ENCODE measurements at places on chromosomes 7 and 10.

DNA sequence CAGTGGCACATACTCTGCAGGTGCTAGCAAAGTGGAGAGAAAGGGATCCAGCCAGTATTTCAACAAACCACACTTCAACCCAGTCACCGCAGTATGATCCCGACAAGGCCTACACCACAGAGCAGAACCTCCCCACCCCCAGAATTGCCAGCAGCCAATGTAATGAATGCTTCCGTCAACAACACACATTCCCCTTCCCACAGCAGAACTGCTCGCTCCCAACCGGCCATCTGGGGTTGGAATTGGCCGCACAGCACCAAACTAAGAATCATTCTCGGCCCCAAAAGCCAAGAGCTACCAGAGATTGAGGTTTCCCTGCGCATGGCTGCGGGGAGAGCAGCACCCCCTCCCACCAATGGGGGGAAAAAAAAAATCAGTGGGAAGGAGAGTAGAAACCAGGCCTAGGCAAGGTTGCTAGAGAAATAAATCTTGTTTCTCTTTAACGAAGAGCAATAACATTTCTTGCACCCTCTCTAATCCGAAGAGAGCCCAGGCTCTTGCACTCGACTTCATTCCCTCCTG is 1.1 kb downstream of the WASL start:
- DNase-seq: peak; percentile 40

GRCh38 chr7:99021941-99022560 is 121.9 kb downstream of the SMURF1 start:
- DNase-seq: no peak

- DNase-seq: no peak
These were observed 285.7 kb downstream of the NXPH1 start for GRCh38 chr7:8719102-8719501.

GRCh38 chr10:6273351-6273750 is 70.6 kb downstream of the PFKFB3 start:
- DNase-seq: no peak

GRCh38 chr7:104993217-104993862 is 20.7 kb upstream of the KMT2E start:
- no peak for DNase-seq

DNA sequence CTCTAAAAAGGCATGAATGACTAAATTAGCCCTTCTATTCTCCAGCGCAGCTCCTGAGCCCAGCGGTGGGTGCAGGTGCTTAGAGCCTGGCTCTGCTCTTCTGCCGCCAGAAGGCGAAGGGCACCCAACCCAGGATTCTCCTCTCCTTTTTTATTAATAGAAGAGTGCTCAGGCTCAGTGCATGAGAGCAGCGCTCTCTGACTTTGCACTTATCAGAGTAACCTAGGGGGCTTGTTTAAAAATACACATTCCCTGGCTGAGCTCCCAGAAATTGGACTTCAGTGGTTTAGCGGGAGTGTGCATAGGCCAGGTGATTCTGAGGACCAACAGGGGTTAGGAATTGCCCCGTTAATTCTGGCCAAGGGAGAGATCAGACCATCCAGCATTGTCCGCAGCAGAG is 1.7 kb upstream of the PFKP start:
- DNase-seq: no peak

DNA sequence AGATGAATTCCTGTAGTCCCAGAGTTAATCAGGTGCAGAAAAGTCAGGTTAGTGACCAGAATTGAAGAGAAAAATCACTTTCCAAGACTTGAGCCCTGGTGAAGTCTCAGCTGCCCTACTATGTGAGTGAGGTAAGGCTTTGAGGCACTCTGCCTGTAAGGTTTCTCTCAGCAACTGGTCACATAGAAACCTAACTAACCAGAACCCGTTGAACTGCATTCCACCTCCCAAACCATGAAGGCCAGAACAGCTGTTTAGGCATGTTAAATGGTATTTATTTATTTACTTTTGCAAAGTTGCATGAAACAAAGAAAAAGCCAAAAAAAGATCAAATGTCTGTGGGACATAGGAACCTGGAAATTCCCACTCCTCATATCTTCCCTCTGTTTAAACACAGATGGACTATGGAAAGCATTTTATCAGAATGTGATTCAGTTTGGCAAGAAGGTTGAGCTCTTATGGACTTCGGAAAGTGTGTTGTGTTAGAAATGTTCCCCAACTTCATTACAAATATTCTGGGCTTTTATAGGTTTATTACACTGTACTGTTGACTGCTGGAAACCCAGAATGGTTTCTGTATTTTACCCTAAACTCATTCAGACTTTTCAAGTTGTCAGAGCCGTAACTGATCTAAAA is 12.8 kb upstream of the GPR85 start:
- DNase-seq: no peak

DNA sequence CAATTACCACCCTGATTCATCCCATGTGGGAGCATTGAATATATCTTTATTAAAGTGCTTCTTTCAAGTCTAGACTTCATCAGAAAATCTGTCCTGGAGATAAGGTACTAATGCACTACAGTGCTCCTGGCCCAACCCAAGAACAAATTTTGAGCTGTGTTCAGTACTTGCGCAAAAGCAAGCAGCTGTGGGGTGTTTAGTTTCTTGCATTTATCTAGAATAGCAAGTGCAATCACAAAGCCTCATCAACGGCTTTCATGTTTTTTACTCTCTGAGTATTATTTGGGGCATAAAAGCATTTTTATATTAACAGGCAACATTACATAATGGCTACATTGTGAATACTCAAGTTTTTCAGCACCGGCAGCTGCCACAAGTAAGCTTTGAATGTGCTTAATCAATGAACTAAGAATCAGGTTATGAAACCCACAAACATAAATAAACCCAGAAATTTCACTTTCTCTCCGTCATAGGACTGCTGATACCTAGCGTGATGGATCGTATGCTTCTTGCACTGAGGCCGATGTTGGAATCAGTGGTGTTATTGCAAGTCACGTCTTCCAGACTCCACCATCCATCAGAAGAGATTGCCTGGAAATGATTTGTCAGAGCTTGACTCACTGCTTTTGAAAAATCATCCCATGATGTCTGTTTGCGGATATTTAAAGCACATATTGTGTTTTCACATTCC is 113.1 kb downstream of the CTTNBP2 start:
- DNase-seq: no peak

GRCh38 chr10:30285970-30286369 is 63.1 kb downstream of the MTPAP start:
- DNase-seq: no peak

DNA sequence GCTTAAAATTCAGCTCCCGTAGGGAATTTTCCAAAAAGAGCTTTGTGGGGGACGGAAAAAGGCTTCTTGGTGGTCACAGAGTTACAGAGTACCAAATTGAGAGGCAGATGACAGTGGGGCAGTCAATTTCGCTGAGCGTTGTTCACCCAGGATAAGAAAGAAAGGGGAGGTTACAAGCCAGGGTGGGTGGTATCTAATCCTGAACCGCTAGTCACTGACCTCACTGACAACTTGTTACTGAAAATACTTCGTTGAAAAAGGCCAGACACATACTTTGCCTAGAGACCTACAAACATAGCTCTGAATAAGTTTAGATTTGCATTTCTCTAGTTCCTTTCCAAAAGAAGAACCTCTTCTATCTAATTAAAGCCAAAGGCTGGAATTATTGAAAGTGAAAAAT is at the start of gene CTNNA3:
Gene CTNNA3, minus strand, starts transcription at position 167 of the 400 bp plus-strand sequence.
- DNase-seq: no peak

DNA sequence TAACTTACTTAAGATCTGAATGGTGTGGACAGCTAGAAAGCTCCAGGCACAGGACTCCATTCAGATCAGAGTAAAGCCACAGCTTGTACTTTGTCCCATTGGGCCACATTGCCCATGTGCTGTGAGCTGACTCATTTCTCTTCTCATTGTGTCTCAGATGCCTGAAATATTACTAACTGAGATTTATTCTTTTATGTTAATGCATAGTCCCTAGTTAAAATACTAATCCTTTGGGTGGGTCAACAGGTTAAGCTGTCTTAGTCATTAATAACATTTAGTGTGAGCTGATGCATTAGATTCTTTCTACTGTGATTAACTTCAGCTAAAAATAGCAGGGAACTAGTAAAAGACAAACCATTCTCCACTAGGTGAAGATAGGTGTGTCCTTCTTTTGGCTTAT is 104.7 kb upstream of the ARMC3 start:
- no peak for DNase-seq

GRCh38 chr7:79452032-79452494 is 1.4 kb downstream of the MAGI2 start:
- no peak for DNase-seq

DNA sequence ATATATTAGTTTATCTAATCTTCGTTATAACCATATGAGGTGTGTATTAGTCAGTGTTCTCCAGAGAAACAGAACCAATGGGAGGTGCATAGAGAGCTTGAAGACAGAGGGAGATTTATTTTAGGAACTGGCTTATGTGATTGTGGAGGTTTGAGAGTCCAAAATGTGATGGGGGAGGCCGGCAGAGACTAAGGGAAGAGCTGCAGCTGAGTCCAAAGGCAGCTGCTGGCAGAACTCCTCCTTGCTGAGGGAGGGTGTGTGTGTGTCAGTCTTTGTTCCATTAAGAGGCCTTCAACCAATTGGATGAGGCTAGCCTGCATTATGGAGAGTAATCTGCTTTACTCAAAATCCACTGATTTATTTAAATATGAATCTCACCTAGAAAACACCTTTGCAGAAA is 165.1 kb downstream of the SH3PXD2A start:
- no peak for DNase-seq
